H1 (cell line): ENCODE measurements at places on chromosomes 3 and 15.

GRCh38 chr3:190983875-190984274 lies 121.4 kb upstream of the GMNC start:
- DNase-seq = no peak

DNA sequence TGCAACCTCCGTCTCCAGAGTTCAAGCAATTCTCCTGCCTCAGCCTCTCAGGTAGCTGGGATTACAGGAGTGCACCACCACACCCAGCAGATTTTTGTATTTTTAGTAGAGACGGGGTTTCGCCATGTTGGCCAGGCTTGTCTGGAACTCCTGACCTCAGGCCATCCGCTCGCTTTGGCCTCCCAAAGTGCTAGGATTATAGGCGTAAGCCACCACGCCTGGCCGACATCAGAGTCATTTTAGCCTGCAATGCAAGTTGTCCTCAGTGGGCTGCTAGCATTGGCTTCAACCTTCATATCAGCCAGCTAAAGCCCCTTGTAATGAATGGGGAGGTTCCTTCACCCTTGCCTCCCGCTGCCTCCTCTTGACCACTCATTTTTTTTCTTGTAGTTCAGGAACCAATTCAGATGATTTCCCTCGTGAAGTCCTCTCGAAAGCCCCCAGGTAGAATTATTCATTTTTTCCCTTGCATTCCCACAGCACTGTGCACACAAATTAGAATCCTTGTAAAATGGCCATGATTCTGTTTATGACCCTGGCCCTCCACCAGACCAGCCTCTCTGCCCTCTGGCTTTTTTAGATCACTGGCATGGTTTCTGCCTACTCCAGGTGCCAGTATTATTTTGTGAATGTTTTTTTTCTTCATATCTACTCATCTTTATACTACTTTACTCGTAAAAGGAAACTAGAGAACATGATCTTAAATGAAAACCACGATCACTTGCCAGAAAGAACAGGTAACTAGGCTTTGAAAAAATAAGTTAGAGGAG lies 29.1 kb downstream of the FLNB start:
- DNase-seq = no peak

DNA sequence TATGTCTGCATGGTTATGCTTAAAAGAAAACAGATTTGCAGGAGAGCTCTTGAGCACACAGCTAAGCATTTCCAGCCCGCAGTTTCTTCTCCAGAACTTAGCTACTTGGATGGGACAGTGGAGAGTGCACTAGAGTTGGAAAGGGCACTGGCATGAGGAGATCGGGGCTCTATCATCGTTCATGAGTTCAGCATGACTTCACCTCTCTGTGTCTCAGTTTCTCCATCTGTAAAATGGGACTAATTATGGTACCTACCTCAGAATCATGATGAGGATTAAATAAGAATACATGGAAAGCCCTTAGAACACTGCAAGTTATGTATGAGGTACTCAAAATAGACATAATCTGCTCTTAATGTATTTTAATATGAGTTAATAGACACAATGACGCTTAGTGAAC lies 69.9 kb downstream of the CMTM8 start:
- DNase-seq = no peak

DNA sequence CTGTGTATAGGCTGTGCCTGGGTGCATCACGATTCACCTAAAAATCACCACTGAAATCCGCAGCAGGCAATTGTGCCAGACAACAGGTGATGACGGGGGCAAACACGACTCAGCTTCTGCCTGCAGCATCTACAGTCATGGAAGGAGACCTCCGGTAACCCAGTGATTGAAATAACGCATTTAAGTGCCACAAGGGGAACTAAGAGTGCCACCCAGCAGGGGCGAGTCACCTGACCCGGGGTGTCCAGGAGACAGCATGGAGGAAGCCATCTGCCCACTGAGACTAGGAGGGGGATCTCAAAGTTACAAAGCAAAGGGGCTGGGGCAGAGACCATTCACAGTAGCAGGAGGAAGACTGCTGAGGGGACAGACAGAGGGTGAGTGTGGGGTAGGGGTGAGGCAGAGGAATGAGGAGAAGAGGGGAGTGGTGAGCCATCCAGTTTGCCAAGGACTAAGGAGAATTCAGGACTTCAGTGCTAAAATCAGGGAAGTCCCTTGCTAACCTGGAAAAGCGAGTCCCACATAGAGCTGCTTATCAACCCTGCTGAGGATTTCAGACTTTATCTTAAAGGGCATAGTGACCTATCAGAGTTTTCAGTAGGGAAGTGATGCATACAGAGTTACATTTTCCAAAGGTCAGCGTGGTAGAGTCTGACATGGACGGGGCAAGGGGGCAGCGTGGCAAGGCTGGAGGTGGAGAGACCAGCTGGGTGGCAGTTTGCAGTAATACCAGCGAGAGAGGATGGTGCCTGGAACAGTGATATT lies 256.7 kb upstream of the HES1 start:
- no peak for DNase-seq

DNA sequence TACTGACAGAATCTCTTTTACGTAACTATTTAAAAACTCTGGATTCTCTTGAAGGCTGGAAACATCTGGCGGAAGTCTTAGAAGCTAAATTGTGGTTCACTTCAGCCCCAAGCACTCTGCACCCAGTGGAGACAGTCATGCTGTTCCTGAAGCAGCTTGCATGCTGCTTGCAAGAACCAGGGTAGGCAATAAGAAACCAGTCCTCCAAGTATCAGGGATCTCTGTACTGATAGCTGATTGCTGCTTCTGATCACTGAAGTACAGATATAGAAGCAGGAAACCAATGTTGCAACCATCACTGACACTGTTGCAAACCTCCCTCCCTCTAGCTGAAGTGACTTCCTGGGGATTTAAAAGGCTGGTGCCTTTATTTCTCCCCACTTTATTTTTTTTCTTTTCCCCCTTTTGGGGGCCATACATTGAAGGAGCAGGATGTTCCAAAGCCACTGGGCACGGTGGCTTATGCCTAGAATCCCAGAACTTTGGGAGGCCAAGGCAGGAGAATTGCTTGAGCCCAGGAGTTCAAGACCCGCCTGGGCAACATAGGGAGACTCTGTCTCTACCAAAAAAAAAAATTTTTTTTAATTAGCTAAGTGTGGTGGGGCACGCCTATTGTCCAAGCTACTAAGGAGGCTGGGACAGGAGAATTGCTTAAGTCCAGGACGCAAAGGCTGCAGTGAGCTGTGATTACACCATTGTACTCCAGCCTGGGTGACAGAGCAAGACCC lies 15.3 kb downstream of the SPCS1 start:
- no peak for DNase-seq
